ENCODE measurements at places on chromosomes 6 and 20.

DNA sequence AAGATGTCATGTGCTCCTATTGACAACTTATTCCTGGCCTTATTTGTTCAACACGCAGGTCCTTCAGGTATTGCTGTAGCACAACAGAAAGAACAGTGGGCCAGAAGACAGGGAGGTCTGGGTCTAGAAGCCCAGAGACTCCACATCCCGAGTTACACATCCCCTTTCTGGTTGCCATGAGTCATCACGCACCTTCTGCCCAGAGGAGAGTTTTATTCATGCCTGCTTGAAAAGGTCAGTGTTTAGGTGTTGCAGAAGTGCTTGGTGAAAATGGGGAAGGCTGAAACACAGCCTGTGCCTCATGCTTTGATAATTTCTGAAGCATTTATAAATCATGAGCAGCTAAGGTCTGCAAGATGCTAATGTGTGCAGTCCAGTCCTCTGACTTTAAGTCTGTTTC is 256.4 kb downstream of the GMPR start:
- DNase-seq = peak; percentile 54

DNA sequence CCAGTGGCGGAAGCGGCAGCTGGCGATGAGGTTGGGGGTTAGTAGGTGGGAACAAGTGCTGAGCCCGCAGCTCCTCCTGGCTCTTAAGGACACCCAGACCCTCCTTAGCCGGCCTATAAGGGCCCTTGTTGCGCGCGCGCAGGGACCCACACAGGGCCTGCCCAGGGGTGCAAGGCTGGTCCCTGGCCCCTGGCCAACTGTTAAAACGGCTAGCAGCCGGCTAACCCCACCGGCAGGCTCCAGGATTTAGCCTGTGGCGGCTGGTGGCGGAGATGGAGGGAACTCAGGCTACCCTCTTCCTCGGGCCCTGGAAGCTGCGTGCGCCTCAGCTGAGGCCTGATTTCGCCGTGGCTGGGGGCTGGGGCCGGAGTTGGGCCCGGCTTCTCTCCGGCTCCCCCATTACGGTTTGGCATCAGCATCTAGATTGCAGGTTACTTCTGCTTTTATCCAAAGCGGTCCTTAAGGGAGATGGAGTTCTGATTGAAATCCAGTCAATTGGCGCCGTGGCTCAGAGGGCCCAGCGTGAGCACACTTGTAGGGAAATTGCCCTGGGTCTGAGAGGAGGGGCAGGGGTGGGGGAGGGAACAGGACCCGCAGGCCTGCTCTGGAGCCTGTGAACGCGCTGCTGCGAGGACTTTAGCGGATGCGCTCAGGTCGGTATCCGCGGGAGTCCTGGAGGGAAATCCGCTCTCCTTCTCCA is 36.9 kb upstream of the CCDC167 start:
- no peak for DNase-seq

GRCh38 chr6:17054647-17055046 is 47.2 kb upstream of the STMND1 start:
- DNase-seq = no peak

DNA sequence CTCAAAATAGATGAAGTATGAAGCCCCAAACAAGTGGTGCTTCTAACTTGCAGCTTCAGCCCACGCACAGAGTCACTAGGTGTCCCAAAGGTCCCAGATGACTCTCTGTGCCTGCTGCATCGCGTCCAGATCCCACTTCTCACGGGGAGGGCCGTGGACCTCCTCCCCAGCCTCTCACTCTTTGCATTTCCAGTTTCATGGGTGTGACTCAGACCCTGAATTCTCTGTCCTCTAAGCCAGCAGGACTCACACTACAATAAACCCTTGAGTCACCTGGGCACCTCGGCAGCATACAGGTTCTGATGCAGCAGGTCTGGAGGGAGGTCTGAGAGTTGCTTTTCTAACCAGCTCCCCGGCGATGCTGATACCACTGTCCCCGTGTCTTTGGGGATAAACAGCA is 114.0 kb upstream of the RIN2 start:
- no peak for DNase-seq

DNA sequence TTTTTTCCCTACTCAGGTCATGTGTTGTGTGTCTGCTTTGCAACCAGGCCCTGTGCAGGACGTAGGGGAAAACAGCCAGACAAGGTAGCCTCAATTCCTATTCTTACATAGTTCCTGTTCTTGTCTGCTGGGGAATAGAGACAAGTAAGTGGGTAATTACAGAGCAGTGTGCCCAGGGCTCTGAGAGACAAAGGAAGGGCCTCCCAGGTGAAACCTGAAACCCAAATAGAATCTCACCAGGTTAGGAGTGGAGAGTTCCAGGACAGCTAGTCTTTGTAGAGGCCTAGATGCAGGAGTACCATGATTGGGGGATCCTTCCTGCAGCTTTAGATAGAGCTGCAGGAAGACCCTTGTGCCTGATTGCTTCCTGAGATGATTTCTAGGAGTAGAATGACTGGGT is 48.4 kb downstream of the DHX35 start:
- no peak for DNase-seq

- no peak for DNase-seq
These were observed 57.1 kb downstream of the SERAC1 start for GRCh38 chr6:158110986-158111385.

DNA sequence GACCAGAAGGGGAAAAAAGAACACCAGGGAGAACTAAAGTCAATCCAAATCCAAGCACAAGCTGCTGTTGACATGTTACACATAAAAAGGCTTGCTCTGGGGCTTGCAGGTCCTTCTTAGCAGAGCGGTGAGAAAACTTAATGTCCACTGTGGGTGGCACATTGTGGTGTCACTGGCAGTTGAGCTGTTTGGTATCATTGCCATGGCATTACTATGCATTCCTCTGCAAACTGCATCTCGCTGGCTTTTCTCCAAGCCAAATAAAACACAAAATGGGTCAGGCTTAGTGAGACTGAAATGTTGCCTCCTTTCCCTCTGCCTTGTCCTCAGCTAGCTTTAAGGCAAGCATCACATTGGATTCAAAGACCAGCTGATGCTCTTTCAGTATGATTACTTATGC is 40.9 kb downstream of the LY86 start:
- no peak for DNase-seq

- no peak for DNase-seq
These were observed 1.3 kb downstream of the PLCG1 start for GRCh38 chr20:41138475-41139226.

DNA sequence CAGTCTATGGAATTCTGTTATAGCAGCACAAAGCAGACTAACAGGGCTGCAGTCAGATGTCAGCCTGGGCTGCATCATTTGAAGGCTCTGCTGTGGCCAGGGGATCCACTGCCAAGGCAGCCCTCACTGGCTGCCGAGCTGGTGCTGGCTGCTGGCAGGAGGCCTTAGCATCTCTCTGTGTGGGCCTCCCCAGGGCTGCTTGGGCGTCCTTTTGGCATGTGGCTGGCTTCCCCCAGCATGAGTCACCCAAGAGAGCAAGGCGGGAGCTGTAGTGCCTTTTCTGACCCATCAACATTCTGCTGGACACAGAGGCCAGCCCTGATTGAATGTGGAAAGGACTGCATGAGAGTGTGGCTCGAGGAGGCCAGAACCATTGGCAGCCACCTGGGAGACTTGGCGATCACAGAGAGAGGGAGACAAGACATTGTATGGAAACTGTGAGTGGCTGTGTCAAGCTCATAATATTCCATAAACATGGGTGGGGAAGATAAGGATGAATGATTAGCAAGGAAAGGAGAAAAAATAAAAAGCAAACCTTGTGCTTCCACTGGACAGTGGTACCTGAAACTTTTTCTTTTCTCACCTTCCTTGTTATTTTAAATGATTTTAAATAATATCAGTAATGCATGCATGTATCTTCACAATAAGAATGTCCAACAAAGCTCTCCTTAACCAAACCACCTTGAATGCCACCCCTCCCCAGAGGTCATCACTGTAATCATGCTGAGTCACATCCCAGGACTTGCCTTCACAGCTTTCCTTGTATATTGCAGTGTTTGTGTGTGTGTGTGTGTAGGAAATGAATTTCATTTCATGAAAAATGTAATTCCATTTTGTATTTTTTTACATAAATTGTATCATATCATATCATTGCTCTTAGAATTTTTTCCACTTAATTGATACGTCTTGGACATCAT is 55.0 kb upstream of the VSX1 start:
- peak; percentile 87 for DNase-seq
